ENCODE measurements at places on chromosomes 6 and 20.

- DNase-seq, result no peak
Observed at GRCh38 chr6:46948699-46949098, 27.0 kb upstream of the ADGRF5 start.

GRCh38 chr6:130525408-130525807, 159.6 kb downstream of the TMEM200A start:
- DNase-seq, result no peak

GRCh38 chr6:78484198-78485064, 382.9 kb upstream of the IRAK1BP1 start:
- DNase-seq, result no peak

DNA sequence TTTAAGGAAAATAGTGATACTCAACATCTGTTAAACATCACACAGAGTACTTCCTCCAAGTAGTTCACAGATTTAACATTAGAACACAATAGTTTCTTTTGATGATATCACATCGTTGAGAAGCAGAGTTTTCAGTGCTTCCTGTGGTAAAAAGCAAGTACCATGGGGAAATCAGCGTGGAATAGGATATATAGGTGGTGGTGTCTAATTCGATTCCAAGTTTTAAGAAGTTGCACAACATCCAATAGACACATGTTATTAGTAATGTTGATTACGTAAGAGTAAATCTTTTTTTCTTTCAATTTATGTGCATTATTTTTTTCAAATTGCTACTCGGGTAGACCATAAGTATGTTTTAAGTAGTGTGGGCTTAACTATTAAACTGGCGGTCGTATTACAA, 360.7 kb downstream of the NKAIN2 start:
- DNase-seq, result no peak

DNA sequence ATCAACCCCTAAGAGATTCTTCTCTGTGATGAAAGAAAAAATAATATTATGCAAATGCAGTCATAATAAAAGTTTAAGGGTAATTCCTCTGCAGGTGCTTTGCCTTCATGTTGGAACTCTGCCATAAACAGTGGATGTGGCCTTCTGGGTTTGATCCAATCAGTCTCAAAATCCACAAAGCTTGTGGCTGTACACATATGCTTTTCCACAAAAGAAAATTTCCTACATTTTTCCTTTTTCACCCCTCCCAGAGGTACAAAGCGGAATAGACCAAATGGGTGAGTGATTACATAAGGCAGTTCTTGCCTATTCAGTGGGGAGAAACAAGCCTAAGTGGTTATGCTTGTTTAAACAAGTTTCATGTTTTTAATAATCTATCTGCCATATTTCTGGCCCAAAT, 16.7 kb downstream of the CALHM5 start:
- DNase-seq, result no peak

GRCh38 chr6:91366781-91367180, 779.9 kb upstream of the MAP3K7 start:
- no peak for DNase-seq

DNA sequence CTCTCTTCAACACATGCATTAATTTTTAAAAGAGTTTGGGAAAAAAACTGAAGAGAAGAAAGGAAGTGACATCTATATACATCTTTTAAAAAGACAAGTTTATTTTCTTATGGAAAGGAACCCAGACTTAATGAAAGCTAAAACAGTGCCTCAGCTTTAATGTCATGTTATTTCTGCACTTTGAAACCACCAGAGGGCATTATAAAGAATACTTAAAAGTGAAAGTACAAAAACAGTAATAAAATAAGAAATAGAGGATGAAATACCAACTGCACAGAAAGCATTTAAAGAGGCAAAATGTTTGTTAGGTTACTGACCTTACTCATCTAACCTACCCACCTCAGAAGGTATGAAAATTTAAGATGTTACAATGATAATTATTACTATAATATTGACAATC, 98.8 kb downstream of the HUS1B start:
- DNase-seq, result no peak

GRCh38 chr20:18811904-18812303, 1.7 kb upstream of the SCP2D1 start:
- DNase-seq, result no peak

GRCh38 chr6:104566411-104566810, 293.3 kb downstream of the HACE1 start:
- DNase-seq, result no peak

DNA sequence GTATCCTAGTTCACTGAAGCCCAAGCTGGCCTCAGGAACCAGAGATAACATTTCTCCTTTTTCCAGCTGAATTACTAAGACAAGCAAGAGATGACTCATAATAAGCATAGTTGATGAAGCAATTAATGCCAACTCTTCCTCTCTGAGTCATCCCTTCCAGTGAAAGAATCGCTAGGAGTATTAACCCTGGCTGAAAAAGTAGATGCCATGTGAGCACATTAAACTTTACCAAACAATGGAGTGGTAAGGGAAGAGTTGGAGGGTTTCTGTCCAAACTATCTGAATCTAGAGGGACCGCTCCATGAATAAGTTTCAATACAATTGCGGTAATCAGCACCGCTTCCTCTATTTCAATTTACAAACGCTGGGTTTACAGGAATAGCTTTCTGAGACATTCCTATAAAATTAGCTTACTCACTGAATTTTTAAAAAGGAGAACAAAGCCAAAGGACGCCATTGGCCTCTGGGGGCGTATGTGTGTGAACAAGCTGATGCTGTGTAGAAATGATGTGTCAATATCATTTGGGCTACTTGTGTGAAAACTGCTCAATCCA, 48.3 kb downstream of the ATXN1 start:
- DNase-seq, result peak; percentile 52

DNA sequence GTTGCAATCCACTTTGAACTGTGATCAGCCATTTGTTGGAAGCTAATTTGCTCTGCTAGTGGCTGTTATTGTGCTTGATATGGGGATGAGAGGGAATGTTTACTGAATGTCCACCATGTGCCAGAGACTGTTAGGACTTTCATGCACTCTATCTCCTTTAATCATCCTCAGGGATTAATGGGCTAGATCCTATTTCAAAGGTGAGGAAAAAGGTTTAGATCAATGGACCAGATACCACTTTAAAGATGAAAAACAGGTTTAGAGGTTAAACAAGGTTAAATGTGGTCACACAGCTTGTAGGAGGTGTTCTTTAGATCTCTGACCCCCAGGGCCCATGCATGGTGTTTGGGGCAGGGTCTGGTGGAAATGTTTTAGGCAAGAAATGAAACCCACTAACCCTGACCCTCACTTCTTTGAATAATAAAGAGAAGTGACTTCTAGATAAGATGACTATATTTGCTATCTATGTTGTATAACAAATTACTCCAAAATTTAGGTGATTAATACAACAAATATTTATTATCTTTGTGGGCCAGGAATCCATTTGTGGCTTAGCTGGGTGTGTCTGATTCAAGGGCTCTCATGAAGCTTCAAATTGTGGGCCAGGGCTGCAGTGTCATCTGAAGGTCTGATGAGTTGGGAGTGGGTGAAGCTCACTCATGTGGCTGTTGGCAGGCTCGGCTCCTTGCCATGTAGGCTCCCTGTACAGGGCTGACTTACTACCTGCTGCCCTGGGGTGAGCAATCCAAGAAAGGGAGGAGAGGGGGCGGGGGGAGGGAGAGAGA, 127.8 kb upstream of the FOXA2 start:
- no peak for DNase-seq

GRCh38 chr6:38915205-38915925, 133.2 kb upstream of the GLP1R start:
- DNase-seq, result no peak

GRCh38 chr6:32415521-32416019, 8.6 kb upstream of the BTNL2 start:
- DNase-seq, result peak; percentile 95

DNA sequence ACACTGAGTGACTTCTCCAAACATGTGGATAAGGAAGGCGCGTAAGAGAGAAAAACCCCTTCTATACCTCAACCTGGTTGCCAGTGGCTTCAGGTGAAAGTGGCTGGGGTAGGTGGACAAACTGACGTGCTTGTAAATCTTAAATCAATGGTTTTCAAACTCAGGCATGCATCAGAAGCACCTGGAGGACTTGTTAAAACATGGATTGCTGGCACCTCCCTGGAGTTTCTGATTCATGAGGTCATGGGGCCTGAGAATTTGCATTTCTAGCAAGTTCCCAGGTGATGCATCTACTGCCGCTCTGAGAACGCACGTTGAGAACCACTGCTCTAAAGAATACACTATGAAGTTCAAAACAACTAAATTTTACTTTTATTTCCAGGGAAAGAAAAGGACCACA, 31.9 kb upstream of the TAB2 start:
- no peak for DNase-seq

DNA sequence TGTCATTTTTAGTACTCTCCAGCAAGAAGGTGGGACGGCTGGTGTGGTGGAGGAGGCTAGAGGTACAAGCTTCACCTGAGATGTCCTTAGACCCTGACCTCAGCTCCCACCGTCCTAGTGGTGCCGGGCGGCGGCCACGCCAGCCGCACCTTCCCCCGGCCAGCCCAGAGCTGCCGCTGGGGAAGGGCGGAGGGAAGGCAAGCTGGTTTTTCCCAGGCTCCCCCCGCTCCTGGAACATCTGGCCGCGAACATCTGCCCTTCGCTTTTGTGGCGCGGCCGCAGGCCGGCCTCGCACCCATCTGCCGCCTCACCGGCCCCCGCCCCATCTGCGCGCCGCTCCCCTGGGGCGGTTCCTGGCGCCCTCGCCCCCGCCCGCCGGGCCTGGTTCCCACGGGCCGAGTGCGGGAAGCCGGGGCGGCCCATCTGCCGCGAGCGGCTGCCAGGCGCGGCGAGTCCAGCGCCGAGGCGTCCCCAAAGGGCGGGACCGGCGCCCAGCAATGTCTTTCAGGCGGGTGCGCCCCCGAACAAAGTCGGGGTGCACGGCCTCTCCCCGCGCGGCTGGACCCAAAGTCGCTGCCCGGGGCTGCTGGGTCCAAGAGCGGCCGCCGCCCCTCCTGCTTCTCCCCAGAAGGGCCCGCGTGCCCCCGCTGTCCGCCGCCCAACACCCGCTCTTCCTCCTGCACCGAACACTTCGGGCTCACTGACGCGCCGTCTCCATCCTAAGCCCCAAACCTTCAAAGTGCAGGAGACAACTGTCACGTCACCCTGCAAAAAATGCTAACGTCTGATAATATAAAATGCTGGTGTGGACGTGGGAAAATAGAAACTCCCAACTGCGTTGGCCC, 17.3 kb upstream of the ID1 start:
- DNase-seq, result peak; percentile 80

All from endodermal cell (in vitro differentiated cells).